ENCODE measurements at places on chromosomes 7 and 10. TPM values are rescaled to one million over a fixed set of nuclear protein-coding genes. Genes with fewer than 3 reads are reported as not detected.

RNF32 gene
- 4.8 TPM for total RNA-seq

TMEM106B gene
- total RNA-seq = 31.2 TPM

GRM3 gene
- not detected for total RNA-seq

CALHM3 gene
- total RNA-seq = not detected

All from T-helper 2 cell treated with Interferon-gamma antibody and Interleukin-4, amounts not matched to agents 100 ng/mL and 5 ng/mL, for 36 hours (primary cell).